ENCODE measurements at places on chromosomes 16 and 17. TPM values are rescaled to one million over a fixed set of nuclear protein-coding genes. Genes with fewer than 3 reads are reported as not detected.

DNA sequence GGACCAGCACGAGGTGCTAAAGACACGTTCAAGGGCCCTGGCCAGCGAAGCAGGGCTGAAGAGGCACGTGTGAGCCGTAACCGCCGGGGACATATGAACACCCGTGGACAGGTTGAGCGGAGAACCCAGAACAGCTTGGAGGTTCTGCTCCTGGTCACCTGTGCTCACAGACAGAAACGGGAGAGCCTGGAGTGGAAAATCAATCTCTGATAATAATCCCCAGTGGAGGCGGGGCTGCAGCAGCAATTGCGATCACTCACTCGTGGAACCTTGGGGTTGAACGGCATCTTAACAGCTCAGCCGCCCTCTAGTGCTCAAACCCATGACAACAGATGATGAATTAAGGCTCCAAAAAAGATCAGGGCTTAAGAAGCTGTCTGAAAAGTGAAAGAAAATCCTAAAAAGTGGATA, 25.6 kb downstream of the WIPI1 start:
- H3K27ac ChIP-seq = no peak overlapping the region
- no peak for DNase-seq
- peaks cover 16% of the 10 kb centered on the region for H3K4me1 ChIP-seq
- H3K4me3 ChIP-seq = no peak overlapping the region
- H3K36me3 ChIP-seq = peaks cover 15% of the 10 kb centered on the region

DNA sequence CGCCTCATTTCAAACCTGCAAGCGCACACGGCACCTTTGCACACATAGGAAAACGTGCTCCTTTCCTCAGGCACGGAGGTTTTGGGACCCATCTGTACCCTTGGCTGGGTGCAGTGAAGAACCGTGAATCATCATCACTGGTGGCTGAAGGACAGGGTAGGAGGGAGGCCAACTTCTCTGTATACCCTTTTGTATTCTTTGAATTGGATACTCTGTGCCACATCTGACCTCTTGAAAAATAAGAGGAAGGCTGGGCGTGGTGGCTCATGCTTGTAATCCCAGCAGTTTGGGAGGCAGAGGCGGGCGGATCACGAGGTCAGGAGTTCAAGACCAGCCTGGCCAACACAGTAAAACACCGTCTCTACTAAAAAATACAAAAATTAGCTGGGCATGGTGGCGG, 11.7 kb downstream of the GPRC5B start:
- H3K36me3 ChIP-seq = peaks cover 37% of the 10 kb centered on the region
- no peak for DNase-seq

The MAP3K14 gene
- total RNA-seq = 24.0 TPM

The TBC1D3B gene
- 4.0 TPM for total RNA-seq

GRCh38 chr16:87487361-87487924, 5.4 kb downstream of the ZCCHC14 start:
- H3K27me3 ChIP-seq = no peaks in the 10 kb centered on the region
- H3K4me1 ChIP-seq = peaks cover 74% of the 10 kb centered on the region
- H3K4me3 ChIP-seq = no peak overlapping the region
- no peak overlapping the region for H3K27ac ChIP-seq

DNA sequence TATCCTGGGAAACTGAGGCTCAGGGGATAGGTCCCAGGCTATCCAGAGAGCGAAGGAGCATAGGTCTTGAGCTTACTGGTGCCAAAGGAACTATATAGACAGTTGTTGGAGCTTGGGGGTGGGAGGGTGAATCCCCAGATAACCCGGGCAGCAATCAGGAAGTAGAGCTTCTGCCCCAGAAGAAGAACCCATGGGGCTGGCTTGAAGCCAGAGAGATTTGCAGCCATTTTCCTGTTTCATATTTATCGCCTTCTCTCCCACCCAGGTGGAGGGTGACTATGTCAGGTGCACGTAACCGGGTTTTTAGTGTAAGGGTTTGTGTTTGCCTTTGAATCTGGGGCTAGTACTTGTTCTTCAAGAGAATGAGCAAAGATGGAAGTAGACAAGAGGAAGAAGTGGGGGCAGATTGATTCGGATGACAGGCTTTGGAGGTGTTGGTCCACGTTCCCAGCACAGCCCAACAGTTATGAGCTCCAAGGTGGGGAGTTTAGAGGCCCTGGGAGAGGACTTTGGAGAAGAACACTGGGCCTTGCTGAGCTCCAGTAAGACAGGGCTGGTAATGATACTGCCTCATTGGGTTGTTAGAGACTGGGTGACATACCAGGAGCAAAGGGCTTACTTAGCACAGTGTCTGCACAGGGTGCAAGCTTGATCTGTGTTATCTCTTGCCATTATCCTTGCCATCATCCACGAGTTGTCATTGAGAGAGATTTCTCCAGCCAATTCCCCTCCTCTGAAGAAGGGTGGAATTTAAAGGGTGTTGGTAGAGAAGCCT, 145.6 kb downstream of the CCDC182 start:
- H3K27me3 ChIP-seq = no peaks in the 10 kb centered on the region
- peaks cover 23% of the 10 kb centered on the region for H3K4me1 ChIP-seq
- DNase-seq = no peak
- H3K36me3 ChIP-seq = no peaks in the 10 kb centered on the region
- H3K4me3 ChIP-seq = no peak overlapping the region

DNA sequence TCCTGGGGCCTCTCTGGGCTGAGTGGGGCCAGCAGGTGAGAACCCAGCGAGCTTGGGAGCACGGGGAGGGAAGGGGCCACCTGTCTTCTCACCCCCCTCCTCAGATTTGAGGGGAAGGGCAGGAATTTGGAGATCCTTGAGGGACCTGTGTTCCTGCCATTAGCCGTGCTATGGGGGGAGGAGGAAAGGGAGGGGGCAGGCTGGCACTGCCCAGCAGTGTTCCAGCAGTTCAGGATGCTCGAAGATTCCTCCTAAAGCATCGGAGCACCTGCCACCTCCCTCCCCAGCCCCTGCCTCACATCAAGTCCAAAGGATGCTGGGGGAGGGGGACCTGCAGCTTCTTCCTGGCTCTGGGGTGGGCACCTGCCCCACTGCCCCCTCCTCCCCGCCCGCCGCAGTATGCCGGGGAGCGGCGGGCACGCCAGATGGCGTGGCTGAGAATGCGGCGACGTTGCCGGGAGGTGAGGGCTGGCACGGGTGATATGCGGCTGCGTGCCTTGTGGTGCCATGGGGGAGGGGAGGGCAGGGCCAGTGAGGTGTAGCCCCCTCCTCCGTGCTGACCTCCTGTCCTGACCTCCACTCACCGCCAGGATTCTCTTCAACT, 4.7 kb upstream of the NEUROD2 start:
- H3K27ac ChIP-seq = no peak overlapping the region
- no peak overlapping the region for H3K4me3 ChIP-seq
- no peaks in the 10 kb centered on the region for H3K27me3 ChIP-seq
- no peaks in the 10 kb centered on the region for H3K36me3 ChIP-seq

GRCh38 chr16:48448841-48449481, 63.7 kb upstream of the SIAH1 start:
- H3K36me3 ChIP-seq = no peaks in the 10 kb centered on the region
- H3K27me3 ChIP-seq = no peaks in the 10 kb centered on the region
- no peak overlapping the region for H3K4me3 ChIP-seq
- DNase-seq = no peak
